Stimulated activated CD4-positive, alpha-beta T cell treated with anti-CD3 and anti-CD28 coated beads, Interleukin-1b, Interleukin-23, amount 100 ng/mL, for 1 hour (primary cell): ENCODE measurements at places on chromosomes 5 and 9.

DNA sequence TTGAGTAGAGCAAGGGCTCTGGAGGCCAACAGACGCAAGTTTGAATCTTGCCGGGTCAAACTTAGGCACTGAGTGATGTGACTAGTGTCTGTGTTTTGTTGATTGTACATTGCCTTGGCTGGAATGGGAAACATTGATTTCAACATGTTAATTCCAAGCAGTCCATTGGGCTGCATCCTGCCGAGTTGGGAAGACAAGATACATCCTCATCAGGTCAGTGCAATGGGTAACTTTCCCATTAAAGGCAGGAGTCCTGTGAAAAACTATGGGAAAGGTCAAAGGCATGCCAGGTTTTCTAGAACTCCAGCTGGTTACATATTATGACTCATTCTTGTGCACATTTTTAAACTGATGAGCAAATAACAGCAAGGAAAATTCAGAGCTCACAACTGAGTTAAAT is 126.5 kb upstream of the ABCA1 start:
- no peak for DNase-seq

- DNase-seq, result no peak
Observed at GRCh38 chr9:123267481-123268198, 746 bp downstream of the STRBP start.

- no peak for DNase-seq
Observed at GRCh38 chr5:74693191-74693590, 8.2 kb downstream of the HEXB start.

- no peak for DNase-seq
Observed at GRCh38 chr5:118592229-118593002, 395.9 kb downstream of the DTWD2 start.

DNA sequence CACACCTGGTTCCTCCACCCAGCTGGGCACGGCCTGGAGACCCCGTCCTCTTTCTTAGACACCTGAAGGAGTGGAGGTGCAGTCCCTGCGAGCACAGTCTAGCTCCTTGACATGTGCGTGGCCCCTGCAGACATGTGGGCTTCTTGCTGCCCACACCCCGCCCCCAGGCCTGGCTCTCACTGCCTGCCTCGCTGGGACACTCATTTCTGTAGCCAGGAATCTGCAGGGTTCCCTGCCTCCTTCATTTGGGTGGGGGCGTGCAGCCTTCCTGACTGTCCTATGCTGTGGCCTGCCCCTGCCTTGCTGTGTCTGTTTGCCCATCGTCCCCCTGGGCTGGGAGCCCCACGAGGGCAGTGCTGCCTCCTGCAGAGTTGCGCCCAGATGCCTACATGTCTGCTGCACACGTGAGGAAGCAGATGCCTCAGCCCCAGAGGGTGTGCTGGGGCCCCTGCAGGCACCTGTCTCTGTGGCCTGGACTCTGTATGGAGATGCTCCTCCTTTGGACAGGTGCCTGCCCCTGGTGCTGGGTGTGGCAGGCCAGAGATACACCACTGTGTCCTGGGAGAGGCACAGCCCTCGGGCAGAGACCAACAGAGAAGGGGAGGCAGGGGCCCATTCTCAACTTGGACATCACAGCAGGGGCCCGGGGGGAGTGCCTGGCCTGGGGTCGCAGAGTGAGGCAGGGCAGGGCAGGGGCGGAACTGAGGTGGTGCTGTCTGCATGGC is 22.6 kb downstream of the FLT4 start:
- no peak for DNase-seq

GRCh38 chr5:38601133-38601862 is 44.9 kb upstream of the LIFR start:
- no peak for DNase-seq

DNA sequence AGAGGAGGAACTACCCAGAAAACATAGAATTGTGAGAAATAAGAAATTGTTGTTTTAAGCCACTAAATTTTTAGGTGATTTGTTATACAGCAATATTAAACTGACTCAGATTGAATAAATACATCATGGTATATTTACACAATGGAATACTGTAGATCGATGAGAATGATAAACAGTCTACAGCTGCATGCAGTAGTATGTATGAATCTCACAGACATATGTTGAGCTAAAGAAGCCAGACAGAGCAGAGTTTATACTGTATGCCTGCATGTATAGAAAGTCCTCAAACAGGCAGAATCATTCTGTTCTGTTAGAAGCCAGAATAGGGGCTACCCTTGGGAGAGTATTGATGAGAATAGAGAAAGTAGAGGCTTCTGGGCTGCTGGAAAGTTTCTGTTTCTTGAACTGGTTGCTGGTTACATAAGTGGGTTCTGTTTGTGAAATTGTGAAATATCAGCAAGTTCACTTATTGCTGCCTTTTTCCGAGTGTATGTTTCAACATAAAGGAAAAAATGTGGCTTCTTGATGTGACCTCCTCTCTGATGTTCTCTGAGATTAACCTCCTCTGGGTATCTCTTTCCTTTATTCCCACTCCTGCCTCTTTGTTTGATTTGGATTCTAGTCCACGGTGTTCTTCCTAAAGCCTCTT is 9.6 kb downstream of the KIAA1958 start:
- DNase-seq, result no peak

DNA sequence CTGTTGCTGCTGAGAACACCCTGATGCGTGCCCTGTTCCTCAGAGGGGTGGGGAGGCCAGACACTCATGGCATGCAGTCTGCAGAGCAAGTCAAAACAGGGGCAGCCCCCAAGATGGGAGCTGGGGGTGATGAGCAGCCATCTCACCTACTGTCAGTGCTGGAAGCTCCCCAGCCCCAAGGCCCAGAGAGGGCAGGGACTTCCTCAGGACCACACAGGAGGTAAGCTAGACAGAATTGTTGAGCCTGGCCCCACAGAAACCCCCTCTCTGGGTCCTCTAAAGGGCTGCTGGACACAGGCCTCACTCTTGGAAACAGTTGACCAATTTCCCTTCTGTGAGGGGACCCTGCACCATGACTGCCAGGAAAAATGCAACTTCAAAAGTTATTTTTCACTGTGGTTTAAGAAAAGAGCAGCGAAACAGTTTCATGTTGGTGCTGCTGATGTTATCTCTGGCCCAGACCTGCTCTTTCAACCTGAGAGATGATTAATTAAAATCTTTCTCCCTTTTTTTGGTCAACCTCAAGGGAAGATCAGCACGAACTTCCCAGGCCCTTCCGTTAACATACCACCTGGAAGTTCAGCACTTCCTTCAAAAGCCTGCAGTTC is 9.6 kb downstream of the CSF2 start:
- no peak for DNase-seq

DNA sequence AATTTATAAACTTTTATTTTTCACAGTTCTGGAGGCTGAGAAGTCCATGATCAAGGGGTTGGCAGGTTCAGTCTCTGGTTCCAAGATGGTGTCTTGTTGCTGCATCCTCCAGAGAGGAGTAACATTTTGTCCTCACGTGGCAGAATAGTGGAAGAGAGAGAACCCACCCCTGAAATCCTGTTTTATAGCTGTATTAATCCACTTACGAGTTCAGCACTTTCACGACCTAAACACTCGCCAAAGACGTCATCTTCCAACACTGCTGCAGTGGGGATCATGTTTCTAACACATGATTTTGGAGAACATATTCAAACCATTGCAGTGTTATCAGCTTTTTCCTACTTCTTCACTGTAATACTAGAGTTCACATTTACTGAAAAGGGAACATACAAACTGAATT is 233.0 kb upstream of the ATP10B start:
- no peak for DNase-seq

DNA sequence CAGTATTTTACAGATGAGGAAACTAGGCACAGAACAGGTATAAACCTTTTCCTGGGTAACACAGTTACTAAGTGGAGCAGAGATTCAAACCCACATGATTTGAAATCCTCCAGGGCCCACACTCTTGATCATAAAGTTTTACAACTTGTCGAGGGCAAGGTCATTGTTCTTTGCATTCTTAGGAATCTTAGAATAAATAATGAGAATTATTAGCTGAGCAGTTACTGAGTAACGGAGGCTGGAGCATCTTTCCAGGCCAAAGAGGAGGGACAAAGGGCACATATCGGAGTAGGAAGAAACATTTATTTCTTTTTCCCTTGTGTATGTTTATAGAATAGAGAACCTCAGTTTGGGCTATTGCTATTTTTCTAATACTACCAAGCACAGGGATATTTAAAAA is 27.1 kb upstream of the F2R start:
- DNase-seq, result no peak

- DNase-seq, result no peak
Observed at GRCh38 chr5:123208668-123209501, 119.8 kb downstream of the PRDM6 start.

GRCh38 chr9:136117916-136118319 is 757 bp downstream of the TMEM250 start:
- no peak for DNase-seq

GRCh38 chr5:14503017-14503680 is 78.4 kb upstream of the OTULINL start:
- no peak for DNase-seq

GRCh38 chr9:134592018-134592818 is 49.4 kb upstream of the COL5A1 start:
- no peak for DNase-seq

DNA sequence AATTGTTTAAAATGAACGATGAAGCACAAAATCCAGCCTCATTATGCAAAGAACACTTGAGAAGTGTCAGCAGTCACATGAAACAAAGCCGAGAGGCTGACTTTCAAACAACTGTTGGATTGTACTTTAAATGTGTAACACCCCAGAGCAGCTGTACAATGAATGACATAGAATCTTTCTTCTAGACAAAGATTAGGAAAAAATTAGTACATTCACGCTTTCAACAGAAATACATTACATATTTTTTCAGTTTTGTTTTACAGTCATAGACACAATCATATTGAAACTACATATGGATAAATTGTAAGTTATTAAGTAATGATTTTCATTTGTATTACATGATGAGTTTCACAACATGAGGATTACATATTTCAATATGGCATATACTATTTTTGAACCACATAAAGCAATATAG is 10.6 kb upstream of the AGXT2 start:
- no peak for DNase-seq

DNA sequence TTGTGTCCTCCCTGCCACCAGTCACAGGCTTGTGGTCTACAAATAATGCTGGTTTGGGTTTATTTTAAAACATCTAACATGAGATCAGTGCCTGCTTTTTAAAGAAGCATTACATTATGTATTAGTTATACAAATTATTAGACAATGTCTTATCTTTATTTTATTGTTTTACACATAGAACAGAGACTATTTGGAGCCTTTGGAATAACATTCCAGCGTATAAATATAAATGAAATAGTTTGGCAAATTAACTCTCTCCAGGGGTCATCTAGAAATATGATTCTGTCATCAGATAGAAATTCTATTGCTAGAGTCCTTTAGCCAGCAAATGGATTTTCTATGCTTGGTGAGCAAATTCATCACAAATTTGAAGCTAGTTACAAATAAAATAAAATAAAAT is 22.4 kb downstream of the MAP1B start:
- DNase-seq, result no peak

DNA sequence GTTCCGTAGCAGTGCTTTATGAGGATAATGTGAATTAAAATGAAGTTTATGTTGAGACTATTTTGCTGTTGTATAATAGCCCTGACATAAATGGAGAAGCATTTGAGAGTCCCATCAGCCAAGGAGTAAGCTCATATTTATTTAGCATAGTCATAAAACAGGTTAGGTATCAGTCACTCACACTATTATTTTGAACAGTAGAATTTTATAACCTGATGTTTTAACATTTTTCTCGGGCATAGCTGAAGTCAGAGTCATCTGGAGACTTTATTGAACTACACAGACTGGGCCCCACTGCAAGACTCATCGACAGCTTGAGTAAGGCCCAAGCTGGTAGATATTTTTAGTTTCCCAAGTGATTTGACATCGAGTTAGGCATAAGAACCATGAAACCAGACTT is 620.3 kb upstream of the WWC1 start:
- no peak for DNase-seq

DNA sequence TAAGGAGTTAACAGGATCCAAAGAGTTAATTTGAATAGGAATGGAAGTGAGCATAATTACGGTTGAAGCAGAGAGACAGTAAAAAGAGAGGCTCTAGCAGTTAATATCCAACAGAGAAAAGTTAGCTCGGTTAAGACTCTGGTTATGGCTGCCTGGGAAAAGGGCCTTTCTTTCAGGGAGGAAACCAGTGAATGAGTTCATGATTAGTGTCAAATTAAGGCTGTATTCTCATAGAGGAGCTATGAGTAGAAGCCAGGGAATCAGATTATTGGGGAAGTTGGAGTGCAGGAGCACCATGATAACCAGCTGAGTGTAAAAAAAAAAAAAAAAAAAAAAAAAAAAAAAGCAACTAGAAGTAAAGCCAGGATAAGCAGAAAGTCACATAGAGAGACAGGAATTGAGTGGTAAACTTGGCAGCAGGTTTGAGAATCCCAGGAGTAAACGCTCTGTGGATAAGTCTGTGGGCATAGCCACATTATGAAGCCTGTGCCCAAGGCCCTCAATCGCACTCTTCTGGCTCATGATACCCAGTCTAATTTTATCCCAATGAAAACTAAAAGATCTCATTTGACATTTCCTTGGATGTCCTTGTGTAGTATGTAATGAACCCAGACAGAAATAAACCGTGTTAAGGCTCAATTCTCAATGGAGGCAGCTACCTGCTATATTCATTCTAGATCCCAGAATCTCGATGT is 372.6 kb upstream of the MPDZ start:
- no peak for DNase-seq

DNA sequence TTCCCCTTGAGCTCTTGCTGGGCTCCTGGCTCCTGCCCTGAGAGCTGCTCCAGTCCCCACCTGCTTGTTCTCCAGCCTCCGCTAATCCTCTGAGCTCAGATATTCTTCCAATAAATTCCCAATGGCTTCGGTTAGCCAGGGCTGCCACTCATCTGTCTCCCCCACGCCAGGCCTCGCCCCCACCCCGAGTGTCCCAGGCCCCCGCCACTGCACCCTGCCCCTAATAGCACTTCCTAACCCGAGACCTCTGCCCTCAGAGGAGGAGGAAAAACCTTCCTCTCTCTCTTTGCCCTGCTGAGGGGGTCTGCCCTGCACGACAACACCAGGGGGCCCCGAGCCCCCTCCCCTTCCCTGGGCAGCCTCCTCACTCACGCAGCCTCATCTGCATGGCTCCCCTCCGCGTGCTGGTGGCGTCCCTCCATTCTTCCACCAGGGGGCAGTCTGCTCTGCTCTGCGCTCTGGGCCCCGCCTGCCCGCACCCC is 5.4 kb upstream of the LCN15 start:
- DNase-seq, result no peak

DNA sequence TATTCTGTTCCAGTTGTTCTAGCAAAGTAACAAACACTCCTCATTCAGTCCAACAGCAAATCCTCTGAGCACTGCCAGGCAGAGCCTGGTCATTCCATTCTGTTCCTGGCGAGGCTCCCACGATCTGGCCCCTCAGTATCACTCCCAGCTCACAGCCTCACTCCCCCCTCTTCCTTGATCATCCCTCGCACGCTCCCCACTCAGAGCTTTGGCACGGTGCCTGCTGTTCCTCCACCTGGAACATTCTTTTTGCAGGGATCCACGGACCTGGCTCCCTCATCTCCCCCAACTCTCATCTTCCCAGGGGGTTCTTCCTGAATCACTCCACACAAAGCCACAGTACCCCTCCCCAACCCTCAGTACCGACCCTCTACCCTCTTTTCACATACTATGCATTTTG is 192.3 kb downstream of the ATPSCKMT start:
- no peak for DNase-seq

GRCh38 chr9:122248448-122248865 is 16.2 kb downstream of the RBM18 start:
- DNase-seq, result no peak
